ENCODE measurements at places on chromosomes 16 and 17. TPM values are rescaled to one million over a fixed set of nuclear protein-coding genes. Genes with fewer than 3 reads are reported as not detected.

Gene KRTAP4-9
- total RNA-seq, result not detected

Gene RPL26
- total RNA-seq, result 3,064 TPM

Gene TPSG1
- total RNA-seq, result not detected

Gene TSNAXIP1
- total RNA-seq, result 1.1 TPM

Gene NLRC3
- total RNA-seq, result 14.9 TPM

Gene ALDH3A1
- not detected for total RNA-seq

GRCh38 chr16:60478810-60479209 lies 1557.4 kb downstream of the CDH8 start:
- DNase-seq, result no peak

DNA sequence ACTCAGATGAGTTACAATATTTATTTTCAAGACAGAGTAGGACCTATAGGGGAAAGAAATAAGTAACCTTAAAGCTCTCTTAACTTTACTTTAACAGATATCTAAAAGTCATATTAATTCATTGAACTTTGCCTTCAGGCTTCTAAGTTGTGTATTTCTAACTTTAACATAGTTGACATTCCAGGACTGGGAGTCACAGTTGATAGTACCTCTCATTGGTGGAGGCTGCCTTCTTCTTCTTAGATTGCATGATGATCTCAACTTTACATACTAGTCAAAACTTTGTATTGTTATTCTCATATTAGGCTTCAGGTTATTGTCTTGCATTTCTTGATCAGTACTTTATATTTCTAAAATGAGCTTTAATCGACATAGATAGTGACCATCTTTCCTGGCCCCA lies 350.1 kb upstream of the KIF2B start:
- no peak for DNase-seq

DNA sequence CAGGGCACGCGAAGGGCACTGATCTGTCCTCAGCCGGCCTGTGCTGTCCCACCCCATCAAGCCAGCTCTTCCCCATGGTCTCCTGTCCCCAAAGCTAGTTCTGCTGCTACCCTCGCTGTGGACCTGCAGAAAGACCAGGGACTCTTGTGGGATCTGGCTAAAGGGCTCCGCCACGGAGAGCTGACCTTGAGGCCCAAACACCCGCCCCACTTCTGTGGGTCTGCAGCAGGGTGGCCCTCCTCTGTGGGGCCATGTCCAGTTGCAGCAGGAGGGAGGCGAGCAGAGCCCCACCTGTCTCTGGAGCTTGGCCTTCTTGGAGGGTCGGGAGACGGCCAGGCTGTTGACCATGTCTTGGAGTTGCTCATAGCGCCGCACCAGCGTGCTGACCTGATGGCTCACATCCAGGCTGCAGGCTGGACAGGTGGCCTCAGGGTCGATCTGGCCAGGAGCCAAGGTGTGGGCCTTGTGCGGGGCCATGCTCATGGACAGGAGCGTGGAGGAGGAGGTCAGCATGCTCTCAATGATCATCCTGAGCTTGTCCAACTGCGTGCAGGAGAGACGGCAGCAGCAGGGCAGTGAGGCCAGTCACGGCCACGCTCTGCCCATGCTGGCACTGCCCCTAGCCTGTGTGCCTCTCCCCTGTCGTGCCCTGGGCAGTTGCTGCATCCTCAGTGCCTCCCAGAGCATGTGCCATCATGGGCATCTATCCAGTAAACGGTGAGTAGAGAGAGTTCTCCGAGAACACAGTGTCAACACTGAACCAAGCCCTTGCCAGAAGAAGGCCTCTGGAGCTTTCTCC lies 16.6 kb downstream of the UBALD2 start:
- no peak for DNase-seq

DNA sequence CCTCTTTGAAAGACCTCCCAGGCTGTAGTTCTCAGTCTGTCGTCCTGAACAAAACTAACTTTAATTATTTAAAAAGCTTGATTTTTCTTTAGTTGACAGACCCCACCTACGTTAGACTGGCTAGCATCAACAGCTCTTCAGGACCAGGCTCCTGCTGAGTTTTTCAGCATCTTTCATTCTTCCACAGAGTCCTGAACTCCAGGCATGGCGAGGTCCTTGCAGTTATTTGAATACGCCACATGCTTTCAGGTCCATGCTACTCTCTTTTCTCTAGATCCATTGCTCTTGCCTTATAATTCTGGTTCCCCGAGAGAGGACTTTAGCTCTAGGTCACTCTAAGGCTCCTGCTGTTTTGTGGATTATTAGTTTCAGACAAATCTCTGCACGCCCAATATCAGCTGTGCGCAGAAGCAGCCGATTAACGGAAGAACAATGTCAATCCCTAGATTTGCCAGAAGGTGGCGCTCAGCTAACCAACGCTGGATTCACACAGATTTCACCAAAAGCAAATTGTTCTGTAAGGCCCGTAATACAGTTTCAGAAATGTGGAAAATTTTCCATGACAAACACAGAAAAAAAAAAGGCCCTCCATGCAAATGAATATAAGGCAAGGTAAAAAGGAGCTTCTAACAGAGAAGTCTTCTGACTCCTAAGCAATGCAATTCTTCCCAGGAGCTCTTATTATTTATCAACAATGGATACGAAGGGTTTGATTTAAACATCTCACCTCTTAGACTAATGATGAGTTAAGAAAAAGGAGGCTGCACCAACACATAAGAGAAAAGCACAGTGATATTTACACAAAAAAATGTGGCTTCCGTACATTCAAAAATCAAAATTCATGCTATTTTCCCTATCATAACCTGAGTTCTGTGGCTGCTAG lies 33.5 kb upstream of the BCO1 start:
- DNase-seq, result peak; percentile 75

DNA sequence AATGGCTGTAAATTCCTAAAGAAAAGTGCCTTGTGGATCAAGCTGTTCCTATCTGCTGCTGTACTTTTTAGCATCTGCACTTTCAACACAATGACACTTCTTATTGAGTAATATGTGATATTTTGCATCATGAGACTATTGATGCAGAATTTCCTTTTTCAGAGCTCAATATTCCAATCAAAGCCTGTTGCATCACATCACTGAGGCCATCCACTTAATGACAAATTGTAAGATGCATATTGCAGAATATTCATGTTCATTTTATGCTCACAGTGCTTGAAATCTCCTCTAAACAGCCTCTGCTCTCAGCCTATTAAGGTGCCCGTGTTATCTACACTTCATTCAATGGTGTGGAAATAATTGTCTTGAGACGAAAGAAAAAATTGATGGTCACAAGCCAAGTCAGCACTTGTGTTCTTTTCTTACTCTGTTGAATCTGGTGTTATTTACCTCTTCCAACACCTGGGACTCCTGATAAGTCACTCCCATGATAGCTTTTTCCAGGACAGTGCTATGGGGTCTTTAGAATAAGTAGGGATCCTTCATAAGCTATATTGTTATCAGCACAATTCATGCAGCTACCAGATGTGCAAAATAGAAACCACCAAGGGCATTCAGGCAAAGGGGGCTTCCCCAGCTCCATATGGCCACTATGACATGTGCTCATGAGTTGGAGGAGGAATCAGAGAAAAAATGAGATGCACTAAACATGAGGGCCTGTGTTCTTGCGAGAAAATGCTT lies 9.3 kb upstream of the SKAP1 start:
- peak; percentile 64 for DNase-seq

- DNase-seq, result no peak
Measured at GRCh38 chr17:9166788-9167187, 145.5 kb downstream of the NTN1 start.
